Urothelium cell line (cell line): ENCODE measurements at places on chromosomes 1 and 21.

DNA sequence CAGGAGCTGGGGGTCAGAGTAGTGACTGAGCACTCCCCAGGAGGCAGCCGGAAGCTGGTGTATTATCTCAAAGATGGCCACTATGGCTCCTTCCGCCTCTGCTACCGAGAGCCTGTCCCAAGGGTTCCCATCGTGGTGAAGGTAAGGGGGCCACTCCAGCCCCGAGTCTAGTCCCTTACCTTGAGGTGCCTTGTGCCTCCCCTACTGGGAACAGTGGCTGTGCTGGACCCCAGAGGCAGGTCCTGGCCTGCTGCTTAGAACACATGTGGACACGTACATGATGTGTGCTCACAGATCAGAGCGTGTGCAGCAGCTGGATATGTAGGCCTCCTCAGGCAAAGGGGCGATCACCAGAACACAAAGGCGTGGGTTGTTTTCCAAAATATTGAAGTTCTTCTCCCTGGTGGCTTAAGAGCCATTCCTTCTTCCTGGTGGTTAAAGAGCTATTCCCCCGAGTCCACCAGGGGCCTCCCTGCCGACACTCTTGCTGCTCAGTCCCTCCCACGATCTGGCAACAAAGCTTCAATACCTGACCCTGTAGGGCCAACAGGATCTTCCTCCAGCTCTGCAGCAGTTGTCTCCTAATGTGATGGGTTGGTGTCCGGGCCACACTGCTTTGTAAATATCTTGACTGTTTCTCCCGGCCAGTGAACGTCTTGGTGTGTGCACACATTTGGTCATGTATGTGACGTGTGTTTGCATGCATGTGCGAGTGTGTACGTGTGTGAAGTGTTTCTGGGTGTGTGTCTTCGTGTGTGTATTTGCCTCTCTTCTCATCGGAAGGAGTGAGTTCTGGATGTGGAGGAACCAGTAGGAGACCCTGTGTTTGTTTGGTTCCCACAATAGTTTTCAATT lies 68.4 kb upstream of the TINAGL1 start:
- DNase-seq: no peak

DNA sequence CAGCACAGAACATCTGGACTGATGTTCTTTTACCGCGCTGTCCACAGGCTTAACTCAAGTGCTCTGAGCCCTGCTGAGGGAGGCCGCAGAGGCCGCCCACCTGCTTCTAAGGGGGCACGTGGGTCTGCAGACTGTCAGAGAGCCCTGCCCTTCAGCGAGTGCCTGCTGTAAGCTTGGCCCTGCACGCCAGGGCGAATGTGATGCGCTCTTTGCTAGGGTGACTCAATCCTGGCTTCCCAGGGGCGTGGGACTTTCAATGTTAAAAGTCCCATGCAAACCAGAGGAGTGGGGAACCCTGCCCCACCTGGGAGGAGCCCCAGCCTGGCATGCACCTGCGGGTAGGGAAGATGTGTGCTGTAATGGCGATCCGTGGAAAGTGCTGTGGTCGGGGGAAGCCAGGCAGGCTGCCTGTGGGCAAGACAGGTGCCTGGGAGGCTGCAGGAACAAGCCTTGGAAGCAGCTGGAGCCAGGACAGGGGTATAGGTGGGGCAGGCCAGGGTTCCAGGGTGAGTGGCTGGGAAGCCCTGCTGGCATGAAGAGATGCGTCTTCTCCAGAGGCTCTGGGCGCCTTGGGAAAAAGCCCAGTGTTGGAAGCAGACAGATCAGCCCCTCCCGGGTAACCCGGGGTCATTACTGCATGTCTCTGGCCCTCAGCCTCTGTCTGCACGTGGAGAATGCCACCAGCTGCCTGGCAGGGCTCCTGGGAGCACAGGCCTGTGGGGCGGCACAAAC lies 594 bp upstream of the PANK4 start:
- no peak for DNase-seq

DNA sequence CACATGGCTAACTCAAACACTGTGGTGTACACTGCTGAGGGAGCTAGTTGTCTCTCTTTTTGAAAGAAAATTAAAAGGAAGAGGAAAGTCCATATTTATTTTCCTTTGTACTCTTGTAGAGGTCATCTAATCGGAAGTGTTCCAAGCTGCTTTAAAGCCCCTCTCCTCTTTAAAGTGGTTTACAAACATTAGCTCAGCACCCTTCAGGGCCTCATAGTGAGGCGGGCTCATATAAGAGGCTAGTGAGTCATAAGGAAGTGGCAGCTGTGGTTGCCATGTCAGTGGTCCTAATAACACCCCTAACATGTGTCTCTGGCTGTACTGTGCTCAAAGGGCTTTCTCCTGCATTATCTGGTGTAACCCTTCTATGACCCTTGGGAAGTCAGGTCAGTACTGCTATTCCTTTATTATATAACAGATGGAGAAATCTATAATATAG lies 104.4 kb upstream of the SERBP1 start:
- DNase-seq: no peak

DNA sequence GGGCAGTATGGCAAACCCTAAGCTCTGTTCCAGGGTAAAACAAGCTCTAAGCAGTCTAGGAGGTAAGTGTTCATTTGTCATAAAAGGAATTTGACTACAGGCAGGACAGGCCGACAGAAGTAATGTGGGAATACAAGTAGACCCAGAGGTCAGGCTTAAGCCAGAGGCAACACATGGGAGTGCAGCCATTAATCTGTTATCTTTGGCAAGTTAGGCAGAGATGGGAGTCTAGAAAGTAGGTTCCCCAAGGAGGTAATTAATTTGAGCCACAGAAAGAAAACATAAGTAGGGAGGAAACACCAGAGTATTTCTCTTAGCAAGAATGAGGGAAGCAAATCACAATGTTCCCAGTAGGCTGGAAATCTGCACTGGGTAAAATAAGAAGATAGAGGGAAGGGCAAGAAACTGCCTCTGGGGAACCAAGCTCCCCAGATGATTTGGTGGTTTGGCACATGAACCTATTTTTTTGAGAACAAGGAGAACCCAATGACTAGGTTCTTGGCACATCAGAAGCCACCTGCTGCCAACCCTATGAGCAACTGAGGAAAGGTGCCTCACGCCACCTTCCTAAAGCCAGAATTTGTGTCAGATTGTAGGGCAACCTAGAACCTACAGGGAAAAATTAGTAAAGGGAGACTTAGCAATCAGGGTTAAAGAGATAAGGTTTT lies 636.4 kb upstream of the PLXNA2 start:
- DNase-seq: no peak

DNA sequence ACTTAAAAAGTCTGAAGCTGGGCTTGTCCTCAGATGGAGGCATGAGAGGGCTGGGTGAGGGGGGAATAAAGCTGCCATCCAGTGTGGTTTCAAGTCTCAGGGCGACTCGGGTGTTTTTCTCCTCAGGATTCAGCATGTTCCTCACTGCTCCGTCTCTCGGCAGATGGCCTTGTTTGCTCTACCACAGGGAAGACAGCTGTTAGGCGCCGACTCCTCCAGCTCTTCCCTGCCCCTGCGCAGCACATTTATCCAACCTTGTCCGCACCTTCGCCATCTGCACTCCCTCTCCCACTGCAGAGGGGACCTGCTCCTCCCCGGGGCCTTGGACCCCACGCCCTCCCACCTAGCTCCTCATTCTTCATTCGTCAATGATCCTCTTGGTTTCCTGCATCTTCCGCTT lies 16.6 kb upstream of the S100A11 start:
- DNase-seq: no peak

GRCh38 chr1:86965827-86966182 lies 51.4 kb downstream of the HS2ST1 start:
- DNase-seq: no peak

- DNase-seq: no peak
Measured at GRCh38 chr1:43437031-43437973, 16.4 kb downstream of the HYI start.

DNA sequence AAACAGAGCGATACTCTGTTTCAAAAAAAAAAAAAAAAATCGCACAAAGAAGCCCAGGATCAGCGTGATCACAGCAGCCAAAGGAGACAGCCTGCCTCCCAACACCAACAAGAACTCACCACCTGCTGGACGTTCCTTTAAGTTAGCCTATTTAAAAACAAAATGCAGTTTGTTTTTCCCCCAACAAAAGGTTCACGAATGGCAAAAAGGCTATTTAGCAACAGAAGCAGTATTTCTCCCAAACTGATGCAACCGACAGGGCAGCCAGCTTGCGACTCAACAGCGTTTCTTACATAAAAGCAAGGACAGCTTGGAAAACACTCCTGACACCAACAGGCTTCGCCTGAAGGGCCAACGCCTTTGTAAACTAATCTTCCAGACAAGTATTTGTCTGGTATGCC lies 6.8 kb downstream of the SSU72 start:
- DNase-seq: no peak

- no peak for DNase-seq
Measured at GRCh38 chr21:44569861-44570517, 3.5 kb upstream of the KRTAP10-4 start.

DNA sequence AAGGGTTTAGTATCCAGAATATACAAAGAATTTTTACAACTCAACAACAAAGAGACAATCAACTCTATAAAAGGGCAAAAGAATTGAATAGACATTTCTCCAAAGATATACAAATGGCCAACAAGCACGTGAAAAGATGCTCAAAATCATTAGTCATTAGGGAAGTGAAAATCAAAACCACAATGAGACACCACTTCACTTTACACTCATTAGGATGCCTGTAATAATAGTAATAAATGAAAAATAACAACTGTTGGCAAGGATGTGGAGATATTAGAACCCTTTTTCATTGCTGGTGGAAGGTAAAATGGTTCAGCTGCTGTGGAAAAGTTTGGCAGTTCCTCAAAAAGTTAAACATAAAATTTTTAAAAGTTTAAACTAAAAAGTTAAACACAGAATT lies 7.0 kb upstream of the ABCD3 start:
- no peak for DNase-seq

- no peak for DNase-seq
Measured at GRCh38 chr1:76830373-76830772, 36.9 kb upstream of the ST6GALNAC5 start.

DNA sequence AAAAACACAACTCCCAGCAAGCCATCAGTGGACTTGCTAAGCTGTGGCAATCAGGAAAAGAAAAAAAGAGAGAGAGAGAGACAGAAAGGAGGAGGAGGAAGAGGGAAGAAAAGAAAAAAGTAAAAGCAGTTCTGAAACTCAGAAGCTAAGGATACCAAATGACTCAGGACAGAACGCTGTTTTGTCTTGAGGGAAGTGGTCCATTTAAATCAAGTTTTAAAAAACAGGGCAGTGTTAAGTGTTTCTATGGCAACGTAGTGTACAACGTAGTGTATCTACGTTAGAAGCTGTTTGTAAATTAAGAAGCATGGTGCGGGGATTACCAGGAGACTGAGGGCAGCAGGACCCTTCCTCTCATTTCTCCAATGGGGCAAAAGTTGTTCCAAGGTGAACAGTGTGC lies 5.8 kb downstream of the ADORA3 start:
- DNase-seq: no peak

DNA sequence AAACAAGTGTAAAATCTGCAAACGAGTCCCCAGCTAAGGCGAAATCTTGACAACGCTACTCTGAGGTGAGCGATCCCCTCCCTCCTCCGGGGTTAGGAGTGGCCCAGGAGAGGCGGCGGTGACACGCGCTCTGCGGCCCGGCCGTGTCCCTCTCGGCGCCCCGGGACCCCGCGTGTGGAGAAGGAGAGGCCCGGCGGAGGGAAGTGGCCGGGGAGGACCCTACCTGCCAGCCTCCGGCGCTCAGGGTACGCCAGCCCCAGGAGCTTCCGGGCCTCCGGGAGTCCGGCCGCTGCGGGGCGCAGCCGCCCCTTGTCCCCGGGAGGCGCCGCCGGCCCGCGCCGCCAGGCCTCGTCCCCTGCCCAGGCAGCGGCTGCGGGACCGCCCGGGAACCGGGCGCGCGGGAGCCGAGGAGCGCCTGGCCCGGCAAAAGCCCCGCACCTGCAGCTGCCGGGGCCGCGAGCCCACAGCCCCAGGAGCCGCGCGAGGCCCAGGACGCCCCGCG lies 543 bp downstream of the ABCB10 start:
- DNase-seq: peak; percentile 59

DNA sequence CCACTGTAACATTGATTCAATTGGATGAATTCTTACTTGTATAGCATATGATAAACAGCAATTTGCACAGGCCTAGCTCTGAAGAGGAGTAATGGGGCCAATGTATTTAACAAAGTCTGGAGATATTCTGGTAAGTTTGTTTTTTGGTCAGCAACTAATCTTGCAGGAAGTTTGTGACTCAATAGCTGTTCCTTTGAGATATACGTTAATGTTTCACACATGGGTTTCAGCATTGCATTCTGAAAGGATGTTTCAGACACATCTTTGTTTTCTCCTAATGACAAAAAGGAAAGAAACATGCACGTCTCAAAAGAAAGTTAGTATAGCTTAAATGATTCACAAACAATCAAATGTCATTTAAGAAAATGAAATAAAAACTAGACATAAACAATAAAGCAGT lies 49.0 kb downstream of the LTN1 start:
- no peak for DNase-seq

- DNase-seq: no peak
Measured at GRCh38 chr21:20086508-20086907, 911.7 kb upstream of the NCAM2 start.

- DNase-seq: no peak
Measured at GRCh38 chr1:21919520-21919919, 17.6 kb downstream of the HSPG2 start.

- DNase-seq: no peak
Measured at GRCh38 chr1:236677641-236678235, 8.6 kb upstream of the ACTN2 start.

- DNase-seq: no peak
Measured at GRCh38 chr1:169148472-169149252, 42.2 kb downstream of the ATP1B1 start.

GRCh38 chr1:151565502-151566189 lies 25.5 kb downstream of the TUFT1 start:
- no peak for DNase-seq

- no peak for DNase-seq
Measured at GRCh38 chr1:15406614-15407559, 2.8 kb upstream of the EFHD2 start.

GRCh38 chr21:34807146-34807880 lies 138.5 kb downstream of the CLIC6 start:
- DNase-seq: peak; percentile 82

DNA sequence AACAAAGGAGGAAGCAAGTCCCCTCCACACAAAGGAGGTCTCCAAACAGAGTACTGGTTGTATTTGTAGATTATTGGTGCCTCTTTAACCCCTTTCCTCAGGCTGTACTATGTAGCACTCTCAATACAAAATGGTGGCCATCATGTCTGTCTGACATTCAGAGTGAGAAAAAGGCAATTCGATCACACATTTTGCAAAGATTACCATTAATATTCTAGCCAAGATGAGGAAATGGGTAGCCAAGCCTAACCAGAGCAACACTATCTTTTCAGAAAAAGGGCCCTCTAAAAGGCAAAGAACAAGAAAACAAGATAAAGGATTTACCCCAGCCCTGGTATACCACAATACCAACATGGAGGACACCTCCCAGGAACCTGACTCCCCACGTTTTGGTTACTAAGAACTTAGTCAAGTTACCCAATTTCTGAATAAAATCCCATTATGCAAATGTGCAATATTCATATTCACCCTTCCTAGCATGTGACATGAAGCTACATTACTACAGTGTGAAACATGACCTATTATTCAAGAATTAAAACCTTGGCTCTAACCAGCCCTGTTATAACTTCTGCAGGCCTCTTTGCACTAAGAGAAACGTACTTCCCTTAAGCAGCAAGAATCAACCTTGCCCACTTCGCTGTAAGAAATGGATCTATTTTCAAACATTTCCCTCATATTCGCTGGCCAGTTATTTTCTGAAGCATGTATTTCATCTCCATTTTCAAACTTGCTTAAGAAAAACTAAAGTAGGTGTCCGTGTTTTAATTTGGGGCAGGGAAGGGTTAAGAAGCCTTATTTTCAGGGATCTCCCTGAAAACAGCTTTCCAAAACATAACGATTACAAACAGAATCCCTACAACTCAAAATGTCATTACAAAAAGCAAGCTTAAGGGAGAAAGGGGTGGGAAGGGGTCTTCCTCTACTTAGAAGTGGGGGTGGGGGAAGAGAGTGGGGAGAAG lies 2.1 kb downstream of the KDM5B start:
- DNase-seq: no peak
